Osteoblast (primary cell): ENCODE measurements at places on chromosomes 6 and 20. TPM values are rescaled to one million over a fixed set of nuclear protein-coding genes. Genes with fewer than 3 reads are reported as not detected.

CEBPB gene
- 75.7 and 79.3 TPM in 2 replicates for total RNA-seq

HINT3 gene
- 30.4 and 32.4 TPM in 2 replicates for total RNA-seq

OLIG3 gene
- total RNA-seq: not detected in 2 replicates

FAM217A gene
- not detected in 2 replicates for total RNA-seq

GPR63 gene
- under 0.01 TPM in 2 replicates for total RNA-seq

FOXP4 gene
- 2.9 and 3.3 TPM in 2 replicates for total RNA-seq

RSPH4A gene
- total RNA-seq: 0.36 and 0.59 TPM in 2 replicates

SLC22A2 gene
- total RNA-seq: under 0.01 TPM in 2 replicates

CLVS2 gene
- total RNA-seq: not detected in 2 replicates

ALDH8A1 gene
- under 0.01 and 0.29 TPM in 2 replicates for total RNA-seq

MAN1A1 gene
- total RNA-seq: 67.2 and 79.6 TPM in 2 replicates

- peak; percentile 23 for DNase-seq
- H3K36me3 ChIP-seq: no peaks in the 10 kb centered on the region
- no peak overlapping the region for H3K4me3 ChIP-seq
- no peak overlapping the region for H3K27ac ChIP-seq
- H3K27me3 ChIP-seq: peaks cover 28% of the 10 kb centered on the region
These were observed 48.1 kb downstream of the HLA-DPB1 start for GRCh38 chr6:33123732-33124524.

DNA sequence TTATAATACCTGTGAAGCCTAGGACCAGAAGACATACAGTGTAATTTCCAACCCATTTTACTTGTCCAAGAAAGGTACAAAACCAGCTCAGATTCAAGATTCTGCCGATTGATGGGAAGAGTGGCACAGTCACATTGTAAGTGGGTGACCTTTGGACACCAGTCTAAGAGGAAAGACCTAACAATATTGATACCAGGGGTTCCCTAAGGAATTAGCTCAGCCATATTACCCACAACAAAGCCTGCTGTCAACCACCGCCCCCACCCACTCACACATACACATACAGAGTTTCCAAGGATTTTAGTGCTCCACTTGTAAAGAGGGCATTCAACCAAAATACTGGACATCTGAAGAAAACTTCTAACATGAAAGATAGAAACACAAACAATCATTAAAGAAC lies 27.9 kb upstream of the TMEM181 start:
- H3K27ac ChIP-seq: no peak overlapping the region
- peaks cover 8% of the 10 kb centered on the region for H3K27me3 ChIP-seq
- peak; percentile 66 for DNase-seq
- H3K4me1 ChIP-seq: no peaks in the 10 kb centered on the region
- H3K36me3 ChIP-seq: no peaks in the 10 kb centered on the region
- no peak overlapping the region for H3K4me3 ChIP-seq

- DNase-seq: no peak
- no peaks in the 10 kb centered on the region for H3K36me3 ChIP-seq
- no peak overlapping the region for H3K27ac ChIP-seq
- no peak overlapping the region for H3K4me3 ChIP-seq
- H3K4me1 ChIP-seq: peaks cover 5% of the 10 kb centered on the region
These were observed 56.8 kb downstream of the TFAP2C start for GRCh38 chr20:56685879-56686278.

DNA sequence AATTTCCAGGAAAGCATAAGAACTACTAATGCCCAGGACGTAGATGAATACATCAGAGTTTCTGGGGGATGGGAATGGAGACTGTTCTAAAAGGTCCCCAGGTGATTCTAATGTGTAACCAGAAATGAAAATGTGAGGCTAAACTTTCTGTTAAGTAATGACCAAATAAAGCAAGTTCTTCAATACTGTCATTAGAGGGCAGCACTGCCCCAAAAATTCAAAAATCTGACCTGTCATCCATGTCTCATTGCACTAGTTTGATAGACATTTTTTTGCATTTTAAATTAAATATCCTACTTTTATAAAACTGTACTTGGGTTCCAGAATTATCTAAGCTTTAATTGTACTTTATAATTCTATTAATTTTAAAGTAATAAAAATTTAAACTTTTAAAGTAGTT lies 94.9 kb downstream of the RFX6 start:
- no peak for DNase-seq
- no peak overlapping the region for H3K27ac ChIP-seq
- H3K4me3 ChIP-seq: no peak overlapping the region
- no peaks in the 10 kb centered on the region for H3K4me1 ChIP-seq

DNA sequence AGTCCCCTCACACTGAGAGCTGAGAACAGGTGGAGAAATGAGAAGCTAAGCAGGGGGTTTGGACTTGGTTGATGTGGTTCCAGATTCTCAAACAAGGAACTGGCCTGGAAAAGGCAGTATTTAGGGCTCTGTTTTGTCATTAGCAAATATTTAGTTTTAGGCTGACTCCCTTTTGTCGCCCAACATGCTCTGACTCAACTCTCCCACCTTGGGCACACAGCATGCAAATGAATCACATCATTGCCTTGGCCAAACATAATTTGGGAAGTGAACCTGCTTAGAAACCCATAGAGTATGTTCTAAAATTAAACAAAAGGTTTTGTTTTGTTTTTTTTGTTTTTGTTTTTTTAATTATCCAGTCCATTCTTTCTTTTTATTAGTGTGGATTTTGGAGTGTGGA lies 9.5 kb upstream of the UQCC2 start:
- no peaks in the 10 kb centered on the region for H3K36me3 ChIP-seq
- no peak for DNase-seq
- H3K4me1 ChIP-seq: peaks cover 5% of the 10 kb centered on the region
- H3K4me3 ChIP-seq: no peak overlapping the region
- H3K27ac ChIP-seq: no peak overlapping the region

- DNase-seq: no peak
- H3K36me3 ChIP-seq: no peaks in the 10 kb centered on the region
- H3K4me3 ChIP-seq: no peak overlapping the region
- no peak overlapping the region for H3K27ac ChIP-seq
These were observed 15.4 kb upstream of the FAM110A start for GRCh38 chr20:818001-818664.

GRCh38 chr6:106966671-106967640 lies 7.6 kb downstream of the CD24 start:
- H3K4me3 ChIP-seq: no peak overlapping the region
- H3K27ac ChIP-seq: no peak overlapping the region

GRCh38 chr6:159879856-159880255 lies 10.9 kb upstream of the MAS1 start:
- H3K4me1 ChIP-seq: no peaks in the 10 kb centered on the region
- no peaks in the 10 kb centered on the region for H3K36me3 ChIP-seq
- no peak overlapping the region for H3K27ac ChIP-seq
- H3K4me3 ChIP-seq: no peak overlapping the region
- peaks cover 5% of the 10 kb centered on the region for H3K27me3 ChIP-seq

- H3K4me3 ChIP-seq: no peak overlapping the region
- no peaks in the 10 kb centered on the region for H3K27me3 ChIP-seq
- no peak overlapping the region for H3K27ac ChIP-seq
- H3K4me1 ChIP-seq: no peaks in the 10 kb centered on the region
- H3K36me3 ChIP-seq: no peaks in the 10 kb centered on the region
- no peak for DNase-seq
These were observed 2.4 kb upstream of the LY86 start for GRCh38 chr6:6586167-6586566.

- H3K4me3 ChIP-seq: no peak overlapping the region
- no peak for DNase-seq
- H3K36me3 ChIP-seq: peaks cover 10% of the 10 kb centered on the region
These were observed 62.5 kb upstream of the PTGIS start for GRCh38 chr20:49630396-49630951.

DNA sequence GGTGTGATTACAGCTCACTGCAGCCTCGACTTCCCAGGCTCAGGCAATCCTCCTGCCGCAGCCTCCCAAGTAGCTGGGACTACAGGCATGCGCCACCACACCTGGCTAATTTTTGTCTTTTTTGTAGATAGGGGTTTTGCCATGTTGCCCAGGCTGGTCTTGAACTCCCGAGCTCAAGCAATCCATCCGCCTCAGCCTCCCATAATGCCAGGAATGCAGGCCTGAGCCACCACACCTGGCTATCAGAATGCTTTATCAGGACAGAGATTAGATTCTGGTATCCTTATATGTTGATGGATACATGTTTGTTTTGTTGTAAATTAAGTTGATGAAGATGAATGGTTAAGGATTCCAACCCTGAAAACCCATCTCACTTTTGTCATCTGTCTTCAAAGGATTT lies 24.2 kb downstream of the LHFPL5 start:
- no peaks in the 10 kb centered on the region for H3K4me1 ChIP-seq
- no peaks in the 10 kb centered on the region for H3K27me3 ChIP-seq
- H3K36me3 ChIP-seq: peaks cover 11% of the 10 kb centered on the region
- H3K27ac ChIP-seq: no peak overlapping the region
- no peak overlapping the region for H3K4me3 ChIP-seq

- H3K4me1 ChIP-seq: peaks cover 6% of the 10 kb centered on the region
- H3K27me3 ChIP-seq: peaks cover 2% of the 10 kb centered on the region
- DNase-seq: no peak
- H3K36me3 ChIP-seq: no peaks in the 10 kb centered on the region
- H3K4me3 ChIP-seq: no peak overlapping the region
These were observed 194.4 kb upstream of the TAB2 start for GRCh38 chr6:149122850-149123821.

GRCh38 chr6:97572943-97573342 lies 289.9 kb upstream of the MMS22L start:
- no peaks in the 10 kb centered on the region for H3K4me1 ChIP-seq
- DNase-seq: no peak
- H3K36me3 ChIP-seq: no peaks in the 10 kb centered on the region
- H3K4me3 ChIP-seq: no peak overlapping the region

GRCh38 chr6:125512621-125513020 lies 210.9 kb upstream of the HDDC2 start:
- no peaks in the 10 kb centered on the region for H3K36me3 ChIP-seq
- no peaks in the 10 kb centered on the region for H3K4me1 ChIP-seq
- no peak overlapping the region for H3K27ac ChIP-seq
- H3K27me3 ChIP-seq: no peaks in the 10 kb centered on the region

DNA sequence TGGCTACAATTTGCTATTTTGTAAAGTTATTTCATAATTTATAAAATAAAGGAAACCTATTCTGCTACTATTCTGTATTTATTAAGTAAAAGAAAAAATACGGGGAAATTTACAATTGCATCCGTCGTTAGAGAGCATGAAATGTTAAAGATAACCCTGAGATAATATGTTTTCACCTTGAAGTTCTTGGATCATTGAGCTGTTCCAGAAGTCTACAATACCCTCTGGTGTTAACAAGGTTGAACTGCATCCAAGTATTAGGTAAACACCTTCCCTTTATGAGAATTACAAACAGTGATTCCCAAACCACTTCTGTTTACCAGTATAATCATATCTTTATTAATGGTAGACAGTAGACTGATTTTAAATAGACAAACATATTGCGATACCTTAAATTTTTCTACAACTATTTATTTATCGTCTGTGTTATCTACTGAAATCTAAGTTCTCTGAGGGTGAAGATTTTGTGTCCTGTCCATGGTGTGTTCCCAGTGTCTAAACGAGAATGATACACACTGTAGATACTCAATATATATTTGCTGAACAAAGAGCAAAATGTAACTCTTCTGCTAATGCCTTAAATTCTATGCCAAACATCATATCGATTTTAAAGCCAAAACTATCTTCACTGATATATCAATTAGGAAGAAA lies 28.2 kb downstream of the TBC1D32 start:
- H3K4me1 ChIP-seq: peaks cover 10% of the 10 kb centered on the region
- DNase-seq: no peak
- H3K4me3 ChIP-seq: no peak overlapping the region
- H3K27me3 ChIP-seq: no peaks in the 10 kb centered on the region

DNA sequence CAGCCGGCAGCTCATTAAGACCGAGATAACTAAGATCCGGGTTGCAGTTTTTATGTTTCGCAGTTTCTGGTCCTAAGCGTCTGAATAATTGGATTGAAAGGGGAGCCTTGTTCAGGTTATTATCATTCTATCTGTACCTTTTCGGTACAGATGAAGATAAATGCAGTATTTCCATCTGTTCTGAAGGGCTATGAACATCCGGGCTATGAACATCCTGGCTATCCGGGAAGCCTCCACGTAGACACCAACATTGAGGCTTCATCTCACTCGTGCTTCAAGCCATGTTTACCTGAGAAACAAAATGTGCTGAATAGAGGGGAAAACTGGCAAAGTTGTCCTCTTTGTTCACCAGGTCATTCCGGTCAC lies 399 bp upstream of the REPS1 start:
- H3K27me3 ChIP-seq: no peaks in the 10 kb centered on the region
- H3K27ac ChIP-seq: peak overlapping the region; percentile 75
- no peak for DNase-seq

GRCh38 chr6:97586344-97586743 lies 303.3 kb upstream of the MMS22L start:
- DNase-seq: no peak
- no peaks in the 10 kb centered on the region for H3K36me3 ChIP-seq
- H3K27me3 ChIP-seq: no peaks in the 10 kb centered on the region
- no peak overlapping the region for H3K27ac ChIP-seq

- H3K27ac ChIP-seq: no peak overlapping the region
- peak; percentile 51 for DNase-seq
- H3K4me1 ChIP-seq: no peaks in the 10 kb centered on the region
These were observed 29.3 kb downstream of the CDH4 start for GRCh38 chr20:61281286-61281795.

GRCh38 chr6:123829302-123829953 lies 25.8 kb downstream of the NKAIN2 start:
- H3K27ac ChIP-seq: no peak overlapping the region

DNA sequence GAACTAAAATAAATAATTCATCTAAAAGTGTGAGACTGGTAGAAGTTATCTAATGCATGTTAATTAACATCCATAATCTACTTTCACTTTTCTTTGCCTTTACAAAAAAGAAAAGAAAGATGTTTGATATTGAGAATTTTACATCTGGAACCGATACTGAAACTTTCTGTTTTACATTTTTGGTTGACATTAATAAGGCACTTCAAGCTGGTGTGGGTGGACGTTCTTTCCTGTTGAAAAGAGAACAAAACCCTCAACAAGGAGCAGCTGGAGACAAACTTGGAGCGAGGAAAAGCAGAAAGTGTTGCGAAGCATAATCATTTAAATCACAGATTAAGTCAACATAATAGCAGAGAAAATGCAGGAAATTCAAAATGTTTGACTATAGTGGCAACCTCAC lies 575.2 kb upstream of the ADGRB3 start:
- no peaks in the 10 kb centered on the region for H3K27me3 ChIP-seq
- no peaks in the 10 kb centered on the region for H3K4me1 ChIP-seq
- H3K4me3 ChIP-seq: no peak overlapping the region
- no peak overlapping the region for H3K27ac ChIP-seq

- peak overlapping the region; percentile 16 for H3K4me3 ChIP-seq
- peak overlapping the region; percentile 43 for H3K27ac ChIP-seq
- H3K27me3 ChIP-seq: no peaks in the 10 kb centered on the region
- H3K4me1 ChIP-seq: peaks cover 12% of the 10 kb centered on the region
These were observed 587.2 kb downstream of the EPM2A start for GRCh38 chr6:145147981-145148749.

GRCh38 chr6:55785273-55785672 lies 90.1 kb downstream of the BMP5 start:
- no peak overlapping the region for H3K27ac ChIP-seq
- no peak for DNase-seq
- no peaks in the 10 kb centered on the region for H3K36me3 ChIP-seq
